ENCODE measurements at places on chromosomes 16 and 17. TPM values are rescaled to one million over a fixed set of nuclear protein-coding genes. Genes with fewer than 3 reads are reported as not detected.

DNA sequence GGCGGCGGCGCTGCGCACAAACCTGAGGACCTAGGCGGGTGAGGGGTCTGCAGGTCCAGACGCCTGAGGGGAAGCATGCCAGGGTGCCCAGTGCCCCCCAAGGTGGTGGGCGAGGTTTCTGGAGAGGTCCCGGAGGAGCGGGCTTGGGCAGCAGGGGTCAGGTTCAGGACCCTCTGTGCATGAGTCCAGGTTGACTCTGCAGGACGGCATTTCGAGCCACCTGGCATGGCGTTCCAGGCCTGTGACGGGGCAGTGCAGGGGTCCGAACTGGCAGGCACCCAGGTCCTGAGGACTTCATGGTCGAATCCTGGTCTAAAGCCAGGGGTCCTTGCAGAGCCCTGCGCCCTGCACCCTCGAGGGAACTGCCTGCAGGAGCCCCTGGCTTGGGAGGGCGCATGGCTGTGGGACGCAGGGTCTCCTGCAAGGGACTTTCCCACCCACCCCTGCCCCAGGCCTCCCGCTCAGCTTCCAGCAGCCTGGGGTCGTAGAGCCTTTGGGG lies 3.5 kb downstream of the SLC16A3 start:
- DNase-seq, result no peak

- DNase-seq, result no peak
These were observed 6.9 kb downstream of the CCL17 start for GRCh38 chr16:57411362-57411976.

DNA sequence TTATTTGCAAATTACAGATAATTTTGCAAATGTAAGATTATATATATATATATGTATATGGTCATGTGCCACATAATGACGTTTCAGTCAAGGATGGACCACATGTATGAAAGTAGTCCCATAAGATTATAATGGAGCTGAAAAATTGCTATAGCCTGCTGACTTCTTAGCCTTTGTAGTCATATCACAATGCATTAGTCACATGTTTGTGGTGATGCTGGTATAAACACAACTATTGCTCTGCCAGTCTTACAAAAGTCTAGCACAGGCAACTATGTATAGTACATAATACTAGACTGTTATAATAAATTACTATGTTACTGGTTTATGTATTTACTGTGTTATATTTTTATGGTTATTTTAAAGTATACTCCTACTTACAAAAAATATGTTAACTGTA lies 444.3 kb downstream of the KCNJ2 start:
- DNase-seq, result no peak

The KCNH6 gene
- not detected for total RNA-seq

The PPP1R1B gene
- 5.1 TPM for total RNA-seq

The CMTM2 gene
- not detected for total RNA-seq

The OTOP3 gene
- not detected for total RNA-seq

Data from urinary bladder (tissue), 4 donors.